Esophagus muscularis mucosa (tissue), 4 donors: ENCODE measurements at places on chromosomes 13 and 19. TPM values are rescaled to one million over a fixed set of nuclear protein-coding genes. Genes with fewer than 3 reads are reported as not detected.

- no peak for DNase-seq
Observed at GRCh38 chr13:98495627-98496478, 81.1 kb downstream of the STK24 start.

- DNase-seq, result no peak
Observed at GRCh38 chr13:83531022-83531421, 351.3 kb downstream of the SLITRK1 start.

GRCh38 chr13:48492096-48492440 is 40.8 kb downstream of the RCBTB2 start:
- no peak for DNase-seq

GRCh38 chr13:20340759-20341171 is 108.6 kb upstream of the GJB6 start:
- no peak for DNase-seq

ANGPTL8 gene
- not detected for total RNA-seq
